ENCODE measurements at places on chromosomes 7 and 10.

DNA sequence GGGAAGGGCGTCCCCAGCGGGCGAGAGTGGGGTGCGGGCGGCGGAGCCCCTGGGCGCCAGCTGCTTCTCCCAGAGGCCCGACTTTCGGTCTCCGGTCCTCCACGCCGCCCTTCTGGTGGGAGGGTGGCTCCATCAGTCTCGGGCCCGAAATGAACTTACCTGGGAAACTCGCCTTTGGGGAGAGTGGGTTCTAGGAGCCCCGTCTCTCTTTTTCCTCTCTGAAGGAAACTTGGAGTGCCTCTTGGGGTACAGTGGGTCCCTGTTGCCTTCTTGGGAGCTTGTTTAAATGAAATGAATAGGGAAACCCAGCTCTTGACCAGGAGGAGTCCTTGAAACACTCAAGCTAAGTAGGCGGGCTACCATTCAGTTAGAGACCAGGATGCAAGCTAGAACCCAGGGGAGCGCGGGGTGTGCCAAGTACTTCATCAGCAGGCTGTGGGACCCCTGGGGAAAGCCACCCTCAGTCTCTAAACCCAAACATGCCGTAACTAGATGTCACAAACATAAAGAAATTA lies 1.3 kb downstream of the SLC26A4 start:
- no peak for DNase-seq

DNA sequence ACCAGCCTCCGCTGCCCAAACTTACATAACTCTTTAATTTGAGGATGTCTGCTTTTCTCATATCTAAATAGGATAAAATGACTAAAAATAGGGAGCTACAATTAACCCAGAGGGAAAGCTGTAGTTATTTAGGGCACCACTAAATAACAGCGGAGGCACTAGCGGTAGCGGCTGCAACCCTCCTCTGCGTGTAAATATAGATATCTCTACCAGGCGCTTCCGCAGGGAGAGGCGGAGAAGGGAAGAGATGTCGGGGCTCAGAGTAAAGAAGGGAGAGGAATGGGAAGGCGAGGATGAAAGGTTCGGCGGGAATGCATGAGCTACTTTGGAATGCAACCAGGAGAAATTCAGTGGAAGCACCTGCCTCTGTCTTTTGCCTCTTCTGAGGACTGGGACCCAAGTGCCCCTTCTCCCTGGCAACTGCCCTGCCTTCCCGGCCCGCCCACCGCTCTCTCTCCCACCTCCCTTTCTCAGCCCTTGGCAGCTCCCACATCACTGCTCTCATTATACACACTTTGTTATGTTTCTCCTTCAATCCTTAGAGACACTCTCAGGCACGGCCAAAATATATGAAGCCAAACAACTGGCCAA lies 698.3 kb downstream of the PARD3 start:
- DNase-seq, result no peak

- no peak for DNase-seq
Observed at GRCh38 chr7:149573519-149573918, 75.9 kb upstream of the ZNF746 start.

DNA sequence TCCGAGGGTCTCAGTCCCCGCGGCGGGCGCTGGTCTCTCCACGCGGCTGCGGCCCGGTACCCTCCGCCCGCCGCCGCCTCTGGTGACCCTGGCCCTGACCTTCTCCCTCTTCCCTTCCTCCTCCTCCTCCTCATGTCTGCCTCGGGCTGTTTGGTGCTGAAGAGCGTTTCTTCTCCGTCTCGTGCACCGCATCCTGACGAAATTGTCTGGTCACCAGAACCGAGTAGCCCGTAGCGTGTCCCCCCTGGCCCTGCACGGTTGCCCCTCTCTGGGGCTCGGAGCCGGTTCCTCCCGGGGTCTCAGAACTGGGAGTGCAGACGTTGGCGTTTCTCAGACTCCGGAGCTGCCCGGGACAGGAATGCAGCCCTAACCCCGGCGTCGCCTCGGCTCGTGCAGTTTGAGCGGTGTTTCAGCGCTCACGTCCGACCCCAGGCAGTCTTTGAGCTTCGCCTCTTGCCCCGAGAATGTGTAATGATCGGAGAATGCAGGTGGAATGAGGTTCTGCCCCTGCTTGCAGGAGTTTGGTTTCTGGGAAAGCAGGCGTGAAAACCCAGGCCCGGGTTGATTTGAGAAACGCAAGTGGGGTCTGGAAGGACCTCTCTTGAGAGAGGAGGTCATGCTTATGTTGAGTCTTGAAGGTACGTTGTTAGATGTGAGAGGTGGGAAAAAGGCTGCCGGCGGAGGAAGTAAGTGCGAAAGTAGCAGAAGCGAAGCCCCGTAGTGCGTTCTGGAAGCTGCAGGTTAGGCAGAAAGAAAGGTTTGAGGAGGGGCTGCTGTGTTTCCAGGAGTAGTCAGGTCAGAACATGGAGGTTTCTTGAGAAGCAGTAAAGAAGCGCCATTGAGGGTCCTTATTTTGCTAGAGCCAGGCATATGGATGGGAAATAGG lies 743 bp downstream of the RBM17 start:
- DNase-seq, result no peak

- DNase-seq, result no peak
Observed at GRCh38 chr7:77822269-77822668, 23.7 kb downstream of the PHTF2 start.

DNA sequence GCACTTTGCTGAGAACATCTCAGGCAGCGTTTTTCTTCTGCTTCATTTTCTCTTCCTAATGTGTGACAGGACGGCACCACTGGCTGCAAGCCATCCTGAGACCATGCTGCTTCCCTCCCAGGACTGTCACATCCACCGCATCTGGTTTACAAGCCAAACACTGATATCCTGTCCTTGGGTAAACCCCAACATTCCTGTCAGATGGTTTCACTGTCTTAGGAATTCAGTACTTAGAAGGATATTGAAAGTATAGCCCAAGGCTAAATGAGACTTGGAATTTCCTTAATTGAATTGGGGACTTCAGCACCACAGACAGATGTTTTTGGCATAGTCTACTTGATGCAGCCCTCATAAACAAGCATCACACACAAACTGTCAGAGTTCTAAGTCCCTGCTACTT lies 74.2 kb upstream of the PLXNA4 start:
- DNase-seq, result no peak

GRCh38 chr7:155188821-155189581 lies 108.7 kb upstream of the INSIG1 start:
- DNase-seq, result no peak

DNA sequence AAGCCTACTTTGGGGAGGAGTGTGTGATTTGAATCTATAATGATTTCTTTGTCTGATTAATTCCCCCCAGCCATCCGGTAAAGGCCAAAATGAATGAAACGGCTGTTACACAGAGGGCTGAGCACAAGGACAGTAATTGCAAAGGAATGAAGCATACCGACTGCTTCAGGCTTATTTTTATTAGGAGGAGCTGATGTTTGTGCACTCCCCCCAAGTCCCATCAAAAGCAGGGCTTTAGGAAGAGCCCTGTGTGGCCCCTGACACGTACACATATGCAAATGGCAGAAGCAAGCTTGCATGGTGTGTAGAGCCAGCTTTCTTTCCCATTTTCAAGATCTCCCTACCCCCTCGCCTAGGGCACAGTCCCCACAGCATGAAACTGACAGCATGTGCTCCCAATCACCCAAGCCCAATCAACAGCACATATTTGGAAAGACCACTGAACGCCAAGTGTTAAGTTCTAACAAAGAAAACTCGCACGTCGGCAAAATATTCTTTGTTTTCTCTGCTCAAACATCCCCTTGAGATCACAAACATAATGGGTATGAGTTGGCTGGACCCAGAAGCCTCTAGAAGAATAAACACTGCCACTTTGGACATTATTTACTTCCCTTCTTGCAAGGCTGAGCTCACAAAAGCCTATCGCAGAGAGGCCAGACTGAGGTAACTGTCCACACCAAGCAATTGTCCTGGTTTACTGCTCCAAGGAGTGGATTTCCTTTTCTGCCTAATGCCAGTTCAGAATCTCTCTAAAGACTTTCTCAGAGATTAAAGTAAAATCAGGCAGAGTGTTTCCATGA lies 143.0 kb downstream of the CUBN start:
- no peak for DNase-seq

DNA sequence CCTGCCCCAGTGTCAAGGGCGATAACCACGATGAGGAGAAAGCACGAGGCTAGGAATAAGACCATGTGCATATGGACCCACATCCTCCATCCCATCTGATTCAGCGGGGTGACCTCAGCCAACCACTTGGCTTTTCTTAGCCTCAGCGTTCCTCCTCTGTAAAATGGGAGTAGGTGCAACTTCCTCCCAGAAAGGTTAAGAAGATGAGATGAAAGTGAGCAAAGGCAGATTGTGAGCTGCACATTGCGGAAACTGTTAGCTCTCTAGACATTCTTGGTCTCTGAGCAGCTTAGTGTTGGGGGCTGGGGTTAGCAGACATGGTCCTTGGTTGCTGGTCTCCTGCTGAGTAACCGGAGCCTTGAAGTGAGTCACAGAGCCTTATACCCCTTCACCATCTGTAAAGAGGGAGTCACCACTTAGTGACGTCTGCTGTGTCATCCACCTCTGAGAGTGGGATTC lies 497.3 kb upstream of the GALNT17 start:
- no peak for DNase-seq

DNA sequence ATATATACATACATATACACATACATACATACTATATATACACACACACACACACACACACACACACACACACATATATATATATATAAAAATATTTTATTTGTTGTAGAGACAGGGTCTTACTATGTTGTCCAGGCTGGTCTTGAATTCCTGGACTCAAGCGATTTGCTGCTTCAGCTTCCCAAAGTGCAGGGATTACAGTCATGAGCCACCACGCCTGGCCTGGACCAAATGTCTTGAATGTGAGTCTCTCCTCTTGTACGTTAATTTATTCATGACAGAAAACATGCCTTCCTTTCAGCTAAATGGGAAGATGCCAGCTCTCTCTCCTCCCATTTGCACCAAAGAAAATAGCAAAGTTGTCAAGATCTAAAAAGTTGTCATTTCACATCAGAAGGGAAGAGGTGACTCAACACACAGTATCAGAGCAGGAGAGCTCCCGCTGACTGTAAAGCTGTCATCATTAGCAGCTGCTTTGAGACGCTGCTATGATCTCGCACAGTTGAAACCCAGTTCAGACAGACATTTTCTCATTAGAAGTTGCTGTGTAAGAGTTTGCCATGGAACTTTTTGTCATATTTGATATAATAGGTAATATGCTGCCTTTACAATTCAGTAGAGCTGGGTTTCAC lies 224.3 kb downstream of the SFMBT2 start:
- no peak for DNase-seq

DNA sequence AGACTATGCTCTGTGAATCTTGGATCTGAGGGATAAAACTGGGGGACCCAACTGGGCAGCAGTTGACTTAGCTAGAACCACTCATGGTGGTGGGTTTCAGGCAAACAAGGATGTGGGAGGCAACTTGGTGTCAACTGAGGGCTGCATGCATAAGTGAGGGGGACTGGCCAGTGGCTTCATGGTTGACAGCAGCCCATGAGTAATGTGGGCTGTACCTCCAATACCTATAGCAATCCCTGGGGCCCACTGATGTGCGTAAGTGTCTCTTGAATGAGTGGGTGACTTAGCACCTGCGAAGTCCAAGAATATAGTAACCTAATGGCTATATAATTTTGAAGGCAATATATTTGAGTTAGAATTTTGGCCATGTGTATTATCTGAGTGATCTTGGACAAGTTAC lies 13.7 kb upstream of the MAP3K8 start:
- DNase-seq, result no peak

- DNase-seq, result no peak
Observed at GRCh38 chr10:129784291-129784690, 179.8 kb downstream of the EBF3 start.

DNA sequence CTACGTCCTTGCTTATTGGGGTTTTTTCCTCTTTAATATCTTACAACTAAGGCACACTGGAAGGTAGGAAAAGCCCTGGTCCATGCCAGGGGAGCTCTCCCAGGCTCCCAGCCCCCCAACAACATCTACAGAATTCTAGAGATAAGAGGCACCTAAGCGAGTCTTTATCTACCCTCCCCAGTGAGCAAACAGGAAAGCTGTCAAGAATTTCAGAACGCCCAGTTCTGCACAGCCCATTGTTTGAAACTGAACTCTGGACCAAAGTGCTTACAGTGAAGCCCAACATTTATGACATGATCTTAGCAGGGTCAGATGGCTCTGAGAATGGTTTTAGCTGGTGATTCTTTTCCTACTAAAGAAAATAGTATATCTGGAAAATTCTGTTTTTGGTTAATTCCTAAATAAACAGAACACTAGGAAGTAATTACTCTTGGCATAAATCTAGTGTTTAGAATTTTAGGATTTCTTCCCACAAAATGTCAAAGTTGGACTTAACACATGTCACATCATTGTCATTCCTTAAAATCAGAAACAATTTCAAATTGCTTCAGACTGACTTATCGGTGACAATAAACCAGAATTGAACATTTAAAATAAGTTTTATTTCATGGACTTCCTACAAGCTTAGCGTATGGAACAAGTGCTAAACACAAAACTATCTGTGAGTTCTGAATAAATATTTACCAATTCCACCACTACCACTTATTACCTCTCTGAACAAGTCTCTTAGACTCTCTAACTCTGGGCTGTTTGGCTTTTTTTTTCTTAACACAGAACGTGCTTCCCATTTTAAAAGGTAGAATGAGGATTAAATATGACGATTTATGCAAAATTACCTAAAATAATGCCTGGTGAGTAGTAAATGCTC lies 31.3 kb upstream of the RNF32 start:
- DNase-seq, result no peak

- DNase-seq, result no peak
Observed at GRCh38 chr7:30503274-30504212, 1.1 kb downstream of the GGCT start.

- no peak for DNase-seq
Observed at GRCh38 chr10:78959924-78960285, 108.9 kb upstream of the ZMIZ1 start.

GRCh38 chr7:115499956-115500355 lies 530.6 kb downstream of the TFEC start:
- DNase-seq, result no peak

- no peak for DNase-seq
Observed at GRCh38 chr10:15444105-15445005, 73.3 kb upstream of the FAM171A1 start.

DNA sequence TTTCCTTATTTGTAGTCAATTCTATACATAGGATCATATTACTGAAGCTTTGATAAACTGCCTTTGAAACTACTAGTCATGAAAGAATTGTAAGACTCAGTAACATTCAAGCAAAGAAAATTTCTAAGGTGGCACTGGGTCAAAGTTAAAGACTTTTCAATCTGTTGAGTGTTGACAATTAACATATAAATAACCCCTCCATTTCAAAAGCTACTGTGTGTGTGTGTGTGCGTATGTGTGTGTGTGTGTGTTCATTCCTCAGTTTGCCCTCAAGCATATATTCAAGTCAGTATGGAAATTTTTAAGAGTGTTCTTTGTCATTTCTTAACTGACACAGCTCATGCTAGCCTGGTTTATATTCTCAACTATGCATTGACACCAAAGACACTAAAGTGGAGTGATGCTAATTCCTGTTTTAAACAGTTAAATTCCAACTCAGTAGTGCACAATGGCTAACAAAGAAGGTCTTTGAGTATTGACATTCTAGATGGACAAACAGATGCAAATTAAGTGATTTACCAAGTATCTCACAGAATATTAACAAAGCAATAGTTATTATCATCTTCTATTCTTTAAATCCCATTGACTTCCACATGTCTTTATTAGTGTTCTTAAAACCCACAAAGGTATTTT lies 314.8 kb upstream of the GRM3 start:
- no peak for DNase-seq

- no peak for DNase-seq
Observed at GRCh38 chr10:17181110-17181509, 20.4 kb downstream of the TRDMT1 start.

- DNase-seq, result no peak
Observed at GRCh38 chr7:495326-495725, 24.3 kb downstream of the PDGFA start.

All from muscle of arm (tissue), 14 donors.